ENCODE measurements at places on chromosomes 2 and 18.

- no peak for DNase-seq
Observed at GRCh38 chr2:69833752-69834151, 4.3 kb downstream of the GMCL1 start.

DNA sequence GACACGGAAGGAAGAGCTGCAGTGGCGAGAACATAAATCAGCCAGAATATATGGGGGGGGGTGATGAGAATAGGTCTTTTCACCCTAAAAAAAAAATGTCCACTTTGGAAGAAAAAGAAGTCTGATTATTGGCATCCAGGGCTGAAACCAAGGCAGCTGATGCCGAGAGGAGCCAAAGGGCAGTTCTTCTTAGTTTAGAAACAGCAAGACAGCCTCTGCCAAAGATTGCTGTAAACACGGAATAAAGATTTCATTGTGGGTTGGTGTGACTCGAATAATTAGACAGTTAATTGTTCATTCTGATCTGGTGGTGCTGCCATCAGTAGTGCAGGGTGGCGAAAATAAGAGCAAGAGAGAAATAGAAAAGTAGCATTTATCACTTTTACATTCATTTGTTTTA is 3.5 kb downstream of the CDH20 start:
- DNase-seq, result no peak

DNA sequence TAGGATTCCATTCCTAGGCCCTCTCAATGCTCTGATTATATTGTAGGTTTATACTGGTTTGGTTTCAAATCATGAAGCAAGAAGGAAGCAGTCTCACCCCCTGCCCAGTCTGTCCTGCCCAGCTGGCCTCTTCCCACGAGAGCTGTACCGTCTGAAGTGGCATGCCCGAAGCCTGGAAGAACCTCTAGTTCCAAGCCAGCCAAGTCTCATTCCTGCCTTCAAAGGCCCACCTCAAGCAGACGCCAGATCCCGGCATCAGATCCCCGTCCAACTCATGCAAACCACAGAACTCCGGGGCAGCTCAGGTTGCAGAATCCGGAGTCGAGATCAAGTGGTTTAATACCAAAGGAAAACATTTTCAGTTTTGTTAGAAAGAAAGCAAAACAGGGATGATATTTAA is 234.4 kb downstream of the LPIN1 start:
- no peak for DNase-seq

- no peak for DNase-seq
Observed at GRCh38 chr2:196183172-196183473, 11.7 kb upstream of the STK17B start.

DNA sequence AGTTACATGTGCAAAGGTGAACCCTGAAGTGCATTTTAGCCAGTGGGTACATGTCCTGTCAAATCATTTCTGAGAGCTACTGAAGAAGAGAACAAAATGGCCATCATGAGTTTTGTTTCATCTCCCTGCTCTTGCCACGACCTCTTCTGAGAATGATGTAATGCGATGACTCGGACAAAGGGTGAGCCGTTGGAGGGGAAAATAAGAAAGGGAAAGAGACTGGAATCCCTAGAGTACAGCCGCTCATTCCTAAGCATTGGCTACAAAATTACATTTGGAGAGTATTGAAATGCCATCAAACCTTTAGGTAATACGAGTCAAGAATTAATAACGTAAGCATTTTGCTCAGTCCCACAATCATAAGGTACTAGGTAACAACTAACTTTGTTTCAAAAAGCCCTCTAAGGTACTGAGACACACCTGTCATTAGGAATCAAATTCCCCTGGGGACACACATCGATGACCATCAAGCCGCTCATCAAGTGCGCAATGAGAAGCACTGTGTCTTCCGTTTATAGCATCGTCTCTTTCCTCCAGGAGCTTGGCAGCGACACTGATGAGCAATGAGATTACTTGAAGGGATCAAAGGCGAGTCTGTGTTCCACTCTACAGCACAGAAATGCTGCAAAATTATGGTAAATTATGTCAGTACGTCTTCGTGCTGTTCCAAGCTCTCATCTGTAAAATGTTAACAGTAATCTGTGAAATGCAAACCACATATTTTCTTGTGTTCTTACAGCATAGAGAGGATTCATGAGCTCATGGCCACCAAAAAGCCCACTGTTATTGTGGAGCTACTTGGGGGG is 97.3 kb upstream of the PIEZO2 start:
- DNase-seq, result no peak

DNA sequence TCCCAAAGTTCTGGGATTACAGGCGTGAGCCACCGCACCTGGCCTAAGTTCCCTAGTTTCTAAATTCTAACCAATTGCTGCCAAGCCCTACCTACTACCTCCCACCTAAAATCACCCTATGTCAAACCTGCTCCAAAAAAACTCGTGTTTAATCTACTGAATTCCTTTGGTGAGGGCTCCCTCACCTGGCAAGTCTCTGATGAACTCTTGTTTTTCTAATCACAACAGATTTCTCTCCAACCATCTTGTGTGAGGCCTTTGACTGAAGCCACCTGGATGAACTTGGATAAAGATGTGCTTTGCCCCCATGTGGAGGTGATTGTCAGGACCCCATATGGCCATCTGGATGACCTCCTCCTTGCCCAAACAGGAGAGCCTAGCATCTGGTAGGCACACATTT is 17.4 kb upstream of the SLC35G4 start:
- no peak for DNase-seq
